Cerebellar cortex (tissue), 1 donor: ENCODE measurements at places on chromosomes 1 and 21.

- no peak for DNase-seq
Observed at GRCh38 chr21:41418956-41419680, 6.9 kb upstream of the MX1 start.

- DNase-seq: no peak
Observed at GRCh38 chr1:11524465-11525150, 45.7 kb downstream of the DISP3 start.

- DNase-seq: no peak
Observed at GRCh38 chr1:203776636-203777035, 11.7 kb downstream of the LAX1 start.

DNA sequence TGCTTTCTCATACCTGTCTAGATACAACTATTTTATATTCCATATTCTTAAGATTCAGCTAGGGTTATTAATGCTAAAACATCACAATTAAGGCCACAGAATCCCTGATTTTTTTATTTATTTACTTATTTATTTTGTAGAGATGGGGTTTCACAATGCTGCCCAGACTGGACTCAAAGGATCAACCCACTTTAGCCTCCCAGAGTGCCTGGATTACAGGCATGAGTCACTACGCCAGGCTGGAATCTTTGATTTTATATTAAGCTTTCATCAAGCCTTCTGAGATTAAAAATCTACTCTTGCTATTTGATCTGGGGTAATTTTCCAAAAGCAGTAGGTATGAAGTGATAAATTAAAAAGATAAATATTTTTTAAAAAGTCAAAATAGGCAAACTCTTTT, 38.9 kb downstream of the MCOLN2 start:
- no peak for DNase-seq

GRCh38 chr1:169090308-169090899, 16.1 kb upstream of the ATP1B1 start:
- DNase-seq: no peak

DNA sequence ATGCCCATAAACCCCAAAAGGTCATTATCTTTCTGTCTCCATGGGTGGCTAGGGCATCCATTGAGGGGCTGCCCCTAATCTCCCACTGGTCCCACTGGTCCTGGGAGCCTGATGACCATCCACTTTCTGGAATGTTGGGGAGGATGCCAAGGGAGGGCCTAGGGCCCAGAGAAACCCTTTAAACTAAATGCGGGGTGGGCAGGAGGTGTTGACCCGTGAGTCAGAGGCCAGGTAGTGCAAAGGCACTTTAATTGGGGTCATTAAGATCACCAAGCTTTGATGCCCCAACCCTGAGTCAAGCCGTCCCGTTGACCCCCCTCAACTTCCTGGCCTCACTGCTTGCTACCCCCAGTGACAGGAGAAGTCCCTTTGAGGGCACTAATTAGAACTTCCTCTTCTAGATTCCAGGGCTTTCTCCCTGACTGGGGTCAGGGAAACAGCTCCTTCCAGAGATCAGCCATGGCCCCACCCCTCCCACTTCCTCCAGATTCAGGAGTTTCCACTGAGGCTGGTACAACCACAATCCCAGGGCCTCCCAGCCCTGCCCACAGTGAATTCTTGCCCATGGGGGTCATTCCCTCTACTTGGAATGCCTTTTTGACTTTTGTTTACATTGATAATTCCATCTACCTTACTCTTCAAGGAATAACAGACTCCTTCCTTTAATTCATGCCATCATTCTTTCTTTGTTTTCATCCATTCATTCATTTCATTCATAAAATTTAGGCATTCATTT, 15.5 kb upstream of the SERINC2 start:
- DNase-seq: no peak

DNA sequence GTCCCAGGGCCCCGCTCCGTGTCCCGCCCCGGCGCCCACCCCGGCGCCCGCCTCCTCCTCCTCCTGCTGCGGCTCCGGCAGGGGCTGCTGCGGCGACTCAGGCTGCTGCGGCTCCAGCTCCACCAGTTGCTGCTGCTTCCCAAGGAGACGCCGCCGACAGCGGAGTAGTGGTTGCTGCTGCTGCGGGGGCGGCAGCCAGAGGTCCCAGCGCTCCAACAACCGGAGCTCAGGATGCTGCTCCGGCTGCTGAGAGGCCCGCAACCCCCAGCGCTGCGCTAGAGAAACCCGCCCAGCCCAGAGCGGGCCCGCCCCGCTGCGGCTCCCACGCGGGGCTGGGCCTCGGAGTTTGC, 1.1 kb downstream of the CRCT1 start:
- DNase-seq: no peak

GRCh38 chr1:43073490-43074230, 98.4 kb downstream of the EBNA1BP2 start:
- peak; percentile 87 for DNase-seq

GRCh38 chr21:44603109-44603875, 2.9 kb downstream of the KRTAP10-7 start:
- DNase-seq: no peak
